ENCODE measurements at places on chromosomes 12 and 14.

- DNase-seq = no peak
These were observed 26.0 kb downstream of the DCP1B start for GRCh38 chr12:1978078-1978862.

- DNase-seq = no peak
These were observed 13.5 kb downstream of the GCN1 start for GRCh38 chr12:120180975-120181374.

- no peak for DNase-seq
These were observed 216.2 kb upstream of the PDZRN4 start for GRCh38 chr12:40971911-40972310.

- no peak for DNase-seq
These were observed 211.6 kb downstream of the DUSP6 start for GRCh38 chr12:89140602-89141238.

DNA sequence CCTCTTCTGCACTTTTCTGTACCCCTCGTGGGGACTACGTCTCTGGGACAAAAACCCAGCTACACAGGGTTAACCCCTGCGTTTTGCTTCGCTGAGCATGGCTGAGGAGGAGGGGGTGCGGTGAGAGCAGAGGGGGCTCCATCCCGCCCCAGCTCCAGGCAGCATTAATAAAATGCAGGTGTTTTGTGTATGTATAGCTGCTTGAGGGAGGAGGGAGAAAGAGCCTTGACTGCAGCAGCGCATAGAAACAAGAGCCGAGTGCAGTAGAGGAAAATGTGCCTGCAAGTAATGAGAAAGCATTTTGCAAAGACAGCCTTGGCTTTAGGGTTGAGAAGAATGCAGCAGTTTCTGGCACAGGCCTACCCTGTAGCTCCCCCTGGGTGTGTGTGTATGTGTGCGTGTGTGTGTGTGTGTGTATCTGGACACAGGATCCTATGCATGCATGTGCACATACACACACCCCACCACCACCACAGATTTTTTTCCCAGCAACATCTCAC, 103.9 kb downstream of the ZFP36L1 start:
- peak; percentile 8 for DNase-seq

GRCh38 chr12:2029851-2030250, 22.9 kb upstream of the CACNA1C start:
- DNase-seq = no peak

DNA sequence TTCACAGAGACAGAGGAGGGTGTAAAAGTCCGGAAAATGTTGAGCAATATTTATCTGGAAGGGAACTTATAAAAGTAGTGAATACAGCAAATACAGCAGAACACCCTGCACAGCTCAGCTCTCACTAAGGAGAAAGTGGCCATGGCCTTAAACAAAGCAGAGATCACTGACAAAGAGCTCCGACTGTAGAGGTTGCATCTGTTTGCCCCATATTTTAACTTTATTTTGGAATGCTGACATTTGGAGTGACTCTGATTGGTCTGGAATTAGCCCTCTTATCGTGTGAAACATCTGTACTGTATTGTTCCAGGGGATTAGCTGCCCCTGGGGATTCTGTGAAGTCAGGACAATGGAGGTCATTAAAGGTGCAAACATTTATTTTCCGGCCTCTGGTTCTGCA, 1275.7 kb upstream of the FLRT2 start:
- no peak for DNase-seq

DNA sequence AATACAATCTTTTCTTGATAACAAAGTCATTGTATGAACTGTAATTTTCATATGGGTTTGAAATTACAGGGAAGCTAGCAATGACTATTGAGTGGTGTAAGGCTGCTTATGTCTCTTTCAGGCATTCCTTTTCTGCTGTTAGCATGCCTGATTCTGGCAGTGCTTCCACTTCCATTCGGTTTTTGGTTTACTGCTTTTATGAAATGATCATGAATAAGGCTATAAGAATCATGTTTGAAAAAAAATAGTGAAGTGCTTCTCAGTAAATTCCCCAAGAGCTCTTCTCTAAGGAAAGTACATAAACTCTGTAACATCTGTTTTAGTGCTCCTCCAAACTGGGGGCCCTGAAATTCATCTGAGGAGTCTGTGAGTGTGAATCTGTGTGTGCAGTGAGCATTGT, 434.0 kb upstream of the RGS6 start:
- DNase-seq = no peak

DNA sequence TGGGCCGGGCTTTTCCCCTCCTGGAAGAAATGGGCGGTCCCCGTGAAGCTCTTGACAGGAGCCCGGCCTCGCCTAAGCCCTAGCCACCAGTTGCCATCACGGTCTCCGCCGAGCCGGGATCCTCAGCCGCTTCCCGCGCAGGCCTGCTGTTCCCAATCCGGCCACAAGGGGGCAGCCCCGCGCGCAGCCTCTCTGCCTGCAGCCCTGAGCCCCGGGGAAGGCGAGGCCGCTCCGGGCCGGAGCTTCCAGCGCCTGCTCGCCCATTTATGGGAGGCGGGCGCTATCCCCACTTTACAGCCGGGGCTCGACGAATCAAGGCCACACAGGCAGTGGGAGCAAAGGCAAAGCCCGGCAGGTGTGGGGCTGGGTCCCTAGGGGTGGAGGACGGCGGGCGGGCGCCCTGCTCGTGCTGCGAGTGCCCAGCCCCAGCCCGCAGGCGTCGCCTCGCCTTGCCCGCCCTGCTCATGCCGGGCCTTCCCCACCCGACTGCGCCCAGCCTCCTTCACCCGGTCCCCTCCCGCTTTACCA, 61.5 kb downstream of the LGMN start:
- peak; percentile 69 for DNase-seq

GRCh38 chr14:80940146-80940545, 1.4 kb downstream of the CEP128 start:
- no peak for DNase-seq

GRCh38 chr12:12069821-12070548, 754 bp upstream of the BCL2L14 start:
- DNase-seq = no peak

- DNase-seq = peak; percentile 50
These were observed 21.5 kb downstream of the ALDH2 start for GRCh38 chr12:111788178-111788654.

GRCh38 chr12:64171715-64172114, 50.4 kb downstream of the KICS2 start:
- DNase-seq = no peak

GRCh38 chr12:27324530-27324929, 8.1 kb upstream of the BMAL2 start:
- no peak for DNase-seq

DNA sequence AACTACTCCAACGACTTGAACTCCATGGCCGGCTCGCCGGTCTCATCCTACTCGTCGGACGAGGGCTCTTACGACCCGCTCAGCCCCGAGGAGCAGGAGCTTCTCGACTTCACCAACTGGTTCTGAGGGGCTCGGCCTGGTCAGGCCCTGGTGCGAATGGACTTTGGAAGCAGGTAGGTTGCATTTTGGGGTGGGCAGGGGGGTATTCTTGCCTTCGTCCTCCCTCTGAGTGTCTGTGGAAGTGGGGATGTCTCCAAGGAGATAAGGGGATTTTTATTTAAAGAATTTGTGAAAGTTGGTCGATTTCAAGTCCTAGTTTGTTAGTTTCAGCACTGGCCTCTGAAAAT, 1.3 kb downstream of the ASCL1 start:
- no peak for DNase-seq

GRCh38 chr12:90622431-90622830, 332.5 kb downstream of the CCER1 start:
- no peak for DNase-seq

- peak; percentile 65 for DNase-seq
These were observed 42.0 kb downstream of the GPHB5 start for GRCh38 chr14:63276492-63277342.

- no peak for DNase-seq
These were observed 164.1 kb downstream of the ZFP36L1 start for GRCh38 chr14:68628605-68629310.

GRCh38 chr14:58428118-58428683, 682 bp downstream of the KIAA0586 start:
- peak; percentile 66 for DNase-seq

- no peak for DNase-seq
These were observed 1.9 kb upstream of the KRT78 start for GRCh38 chr12:52850681-52851080.

DNA sequence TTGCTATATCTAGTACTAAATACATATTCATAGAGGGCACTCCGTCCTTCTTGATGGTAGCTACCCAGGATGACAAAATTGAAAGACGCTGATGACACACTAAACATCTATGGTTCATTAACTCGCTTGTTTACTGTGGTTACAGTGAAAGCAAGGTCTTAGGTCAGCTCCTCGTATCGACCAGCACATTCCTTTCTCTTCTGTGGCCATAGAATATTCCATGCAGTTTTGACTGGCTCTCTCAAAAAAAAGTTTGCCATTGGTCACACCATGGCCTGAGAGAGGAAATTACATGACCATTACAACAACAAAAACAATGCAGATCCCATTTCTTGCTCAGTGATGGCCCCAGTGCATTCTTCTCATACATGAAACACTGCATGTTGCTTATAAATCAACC, 411.4 kb upstream of the SOX5 start:
- DNase-seq = no peak

- no peak for DNase-seq
These were observed 91.9 kb downstream of the DPF3 start for GRCh38 chr14:72801836-72802587.

- no peak for DNase-seq
These were observed 57.8 kb downstream of the DACT1 start for GRCh38 chr14:58695514-58695913.

- peak; percentile 31 for DNase-seq
These were observed 52.9 kb downstream of the ANO6 start for GRCh38 chr12:45268672-45269411.

GRCh38 chr14:68785534-68786490, 7.1 kb downstream of the ZFP36L1 start:
- peak; percentile 63 for DNase-seq

- peak; percentile 6 for DNase-seq
These were observed 70.4 kb downstream of the RPL10L start for GRCh38 chr14:46581036-46581671.

- DNase-seq = no peak
These were observed 35.7 kb downstream of the IQSEC3 start for GRCh38 chr12:101969-102878.

DNA sequence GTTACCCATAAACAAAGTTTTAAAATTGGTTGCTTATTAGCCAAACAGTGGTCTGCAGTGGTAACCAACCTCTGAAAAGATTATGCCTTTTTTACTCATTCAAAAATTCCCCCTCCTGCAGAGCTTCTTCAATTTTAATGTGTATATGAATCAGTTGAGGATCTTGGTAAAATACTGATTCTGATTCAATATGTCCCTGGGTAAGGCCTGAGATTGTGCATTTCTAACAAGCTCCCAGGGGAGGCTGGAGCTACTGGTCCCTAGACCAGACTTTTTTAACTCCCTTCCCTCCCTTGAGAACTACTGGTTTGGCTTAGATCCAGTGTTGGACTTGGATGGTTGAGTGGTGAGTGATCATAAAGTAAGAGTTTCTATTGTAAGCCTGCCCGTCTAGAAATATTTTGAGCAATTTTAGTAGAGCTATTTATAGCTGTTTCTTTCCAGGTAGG, 90.2 kb downstream of the FUT8 start:
- DNase-seq = no peak

GRCh38 chr12:58408516-58408915, 467.1 kb downstream of the ATP23 start:
- no peak for DNase-seq

GRCh38 chr14:31212893-31213292, 5.3 kb upstream of the HECTD1 start:
- DNase-seq = no peak

DNA sequence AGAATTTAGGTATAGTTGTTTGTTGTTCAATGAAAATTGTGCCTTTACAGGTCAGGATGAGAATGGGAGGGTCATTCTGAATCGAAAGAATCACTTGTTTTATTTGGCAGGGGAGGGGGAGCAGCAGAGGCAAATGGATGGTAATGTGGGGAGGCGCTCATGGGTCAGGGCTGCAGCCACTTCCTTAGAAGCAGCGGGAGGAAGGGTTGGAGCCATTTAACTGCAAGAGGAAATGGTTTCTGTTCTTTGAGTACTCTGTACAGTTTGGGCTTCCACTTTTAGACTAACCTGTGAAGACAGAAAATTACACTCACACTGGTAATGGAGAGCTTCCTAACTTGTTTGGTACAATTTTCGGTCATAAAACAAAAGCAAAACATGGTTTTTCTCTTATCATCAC, 57.2 kb downstream of the PIWIL1 start:
- DNase-seq = no peak

DNA sequence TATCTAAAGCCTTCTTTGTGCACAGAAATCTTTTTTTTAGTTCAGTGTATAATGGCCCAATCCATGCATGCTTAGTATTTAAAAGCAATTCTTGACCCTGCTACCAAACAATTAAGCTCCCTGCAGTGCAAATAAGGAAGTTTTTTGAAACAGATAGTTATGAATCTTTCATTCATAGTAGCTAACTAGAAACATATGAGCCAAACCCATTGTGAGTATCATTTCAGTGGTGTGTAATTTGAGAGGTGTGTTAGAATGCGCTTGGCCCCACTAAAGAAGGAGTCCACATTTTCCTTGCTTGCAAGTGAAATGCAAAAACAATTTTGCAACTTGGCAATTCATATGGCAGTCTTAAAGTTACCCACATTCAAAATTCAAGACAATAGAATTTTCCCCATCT, 14.4 kb downstream of the EPS8 start:
- DNase-seq = no peak

GRCh38 chr14:102125546-102125945, 14.2 kb upstream of the WDR20 start:
- DNase-seq = no peak

DNA sequence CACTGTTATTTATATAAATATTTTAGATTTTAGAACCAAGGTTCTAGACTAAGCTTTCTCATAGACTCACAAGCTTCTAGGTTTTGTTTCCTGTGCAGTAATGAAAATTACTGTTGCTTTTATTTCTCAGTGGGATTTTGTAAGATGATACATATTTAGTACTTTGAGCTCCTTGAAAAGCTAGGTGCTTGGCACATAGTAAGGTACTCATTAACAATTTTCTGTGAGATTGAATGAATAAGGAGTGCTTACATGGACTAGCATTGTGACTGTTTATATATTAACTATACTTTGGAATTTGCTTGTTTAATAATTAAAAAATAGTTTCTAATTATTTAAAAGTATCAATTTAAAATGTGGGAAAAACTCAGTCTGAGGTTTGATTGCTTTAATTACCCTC, 85.7 kb downstream of the MIA2 start:
- no peak for DNase-seq

GRCh38 chr12:34205401-34205800, 183.1 kb downstream of the ALG10 start:
- no peak for DNase-seq

DNA sequence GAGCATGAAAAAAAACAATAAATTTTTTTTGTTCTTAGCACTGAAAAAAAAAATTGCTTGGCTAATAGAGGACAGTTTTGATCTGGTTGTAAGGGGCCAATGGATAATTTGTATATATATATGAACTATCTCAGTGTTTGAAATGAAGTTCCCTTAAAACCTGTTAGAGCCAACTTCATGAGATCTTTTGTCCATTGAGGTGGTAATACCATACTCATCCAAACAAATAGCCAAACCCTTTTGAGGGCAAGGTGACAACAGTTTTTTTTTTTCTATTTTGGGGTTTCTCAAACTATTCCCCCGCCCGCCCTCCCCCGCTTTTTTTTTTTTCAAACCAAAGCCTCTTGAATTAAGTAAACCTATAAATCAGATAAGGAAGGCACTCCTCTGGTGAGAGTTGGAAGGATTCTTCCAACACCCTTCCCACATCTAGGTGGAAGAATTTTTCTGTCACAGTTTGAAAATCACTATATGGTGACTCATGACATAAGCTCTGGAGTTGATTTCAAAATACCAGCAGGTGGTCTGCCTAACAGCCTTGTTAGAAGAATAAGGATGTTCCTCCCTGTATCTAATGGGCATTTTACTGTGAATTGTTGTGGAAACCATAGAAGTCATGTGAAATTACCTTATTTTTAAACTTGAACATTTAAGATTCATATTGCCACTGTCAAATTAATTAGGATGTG, 10.2 kb downstream of the ARHGAP5 start:
- DNase-seq = peak; percentile 12

Data from cerebellar cortex (tissue), 1 donor.